ENCODE measurements at places on chromosomes 3 and 15.
A peak's percentile ranks its signal among the peaks of the same experiment; 100 is the strongest.

DNA sequence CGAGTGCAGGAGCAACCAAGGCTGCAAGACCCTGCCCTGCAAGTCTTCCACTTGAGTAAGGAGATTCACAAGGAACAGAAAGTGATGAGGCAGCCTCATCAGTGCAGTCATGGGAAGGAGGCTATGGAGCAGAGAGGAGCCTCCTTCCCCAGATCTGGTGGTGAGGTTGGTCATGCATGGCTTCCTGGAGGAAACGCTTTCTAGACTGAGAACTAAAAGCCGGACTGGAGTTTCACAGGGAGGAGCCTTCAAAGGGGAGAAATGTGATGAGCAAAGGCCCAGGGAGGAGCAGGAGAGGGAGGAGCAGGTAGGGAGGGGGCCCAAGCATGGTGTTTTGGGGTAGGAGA lies 139.9 kb downstream of the SRGAP3 start:
- no peak for DNase-seq

DNA sequence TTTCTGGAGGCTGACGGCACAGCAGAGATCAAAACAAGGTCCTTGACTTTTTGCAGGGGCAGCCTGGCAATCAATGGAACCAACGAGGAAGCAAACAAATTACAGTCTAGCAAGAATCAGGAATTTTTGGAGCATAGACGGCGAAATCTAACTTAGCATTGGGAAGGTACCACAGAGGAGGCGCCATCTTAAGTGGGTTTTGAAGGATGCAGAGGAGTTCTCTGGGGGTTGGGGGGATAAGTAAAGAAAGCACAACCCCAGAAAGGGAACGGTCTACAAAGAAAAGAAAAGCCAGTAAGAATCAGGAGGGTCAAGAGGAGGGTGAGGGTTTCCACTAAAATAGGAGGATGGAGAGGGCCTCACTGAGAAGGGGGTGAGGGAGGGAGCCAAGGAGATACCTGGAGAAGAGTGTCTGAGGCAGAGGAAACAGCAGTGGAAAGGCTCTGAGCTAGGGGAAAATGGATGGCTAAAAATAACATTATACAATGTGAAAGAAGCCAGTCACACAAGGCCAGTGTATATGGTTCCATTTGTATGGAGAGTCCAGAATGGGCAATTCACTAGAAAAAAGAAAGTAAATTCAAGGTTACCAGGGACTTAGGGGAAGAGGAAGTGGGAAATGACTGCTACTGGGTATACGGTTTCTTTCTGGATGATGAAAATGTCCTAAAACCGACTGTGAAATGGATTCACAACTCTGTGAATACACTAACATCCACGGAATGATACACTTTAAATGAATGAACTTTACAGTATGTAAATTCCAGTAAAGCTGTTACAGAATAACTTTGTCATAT lies 25.2 kb upstream of the IQSEC1 start:
- DNase-seq: no peak

- DNase-seq: no peak
Measured at GRCh38 chr15:76529911-76530310, 193.3 kb downstream of the ISL2 start.

GRCh38 chr15:31867536-31868442 lies 162.5 kb upstream of the CHRNA7 start:
- peak; percentile 71 for DNase-seq

DNA sequence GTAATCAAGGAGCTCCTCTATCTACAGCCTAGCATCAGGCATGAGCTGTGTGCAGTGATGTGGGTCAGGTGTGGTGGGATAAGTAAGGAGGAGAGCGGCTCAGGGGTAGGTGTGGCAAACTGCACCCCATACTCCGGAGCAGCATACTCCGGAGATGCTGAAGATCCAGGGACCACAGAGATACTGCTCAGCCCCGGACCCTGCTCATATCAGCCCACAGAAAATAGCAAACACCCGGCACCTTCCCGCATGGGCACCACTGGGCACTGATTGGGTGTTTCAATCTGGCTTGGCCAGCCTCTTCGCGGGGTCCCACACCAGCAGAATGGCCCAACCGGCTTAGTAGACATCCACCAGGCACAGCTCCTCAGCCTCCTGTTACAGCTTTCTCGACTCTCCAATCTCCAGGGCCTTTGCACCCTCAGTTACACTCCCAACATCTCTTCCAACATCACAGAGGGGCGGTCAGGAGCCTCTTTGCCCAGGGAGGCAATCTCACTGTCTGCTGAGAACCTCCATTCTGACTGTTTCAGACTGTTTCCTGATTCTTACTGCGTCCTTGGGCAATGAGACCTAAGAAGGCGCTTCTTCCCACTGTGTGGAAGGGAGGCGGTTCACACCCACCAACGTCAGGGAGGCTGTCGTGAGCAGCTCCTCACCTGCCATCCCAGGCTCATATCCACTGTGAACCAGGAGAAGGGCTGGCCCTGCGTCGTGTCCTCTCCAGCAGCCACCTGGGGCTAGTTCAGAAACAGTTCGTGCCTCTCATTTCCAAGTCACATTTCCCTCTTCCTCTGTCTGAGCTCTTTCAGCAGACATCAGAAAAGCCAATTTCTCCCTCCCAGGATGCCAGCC lies 59.8 kb downstream of the CAPN7 start:
- DNase-seq: no peak

- DNase-seq: no peak
Measured at GRCh38 chr3:141108039-141108438, 56.9 kb downstream of the SPSB4 start.

DNA sequence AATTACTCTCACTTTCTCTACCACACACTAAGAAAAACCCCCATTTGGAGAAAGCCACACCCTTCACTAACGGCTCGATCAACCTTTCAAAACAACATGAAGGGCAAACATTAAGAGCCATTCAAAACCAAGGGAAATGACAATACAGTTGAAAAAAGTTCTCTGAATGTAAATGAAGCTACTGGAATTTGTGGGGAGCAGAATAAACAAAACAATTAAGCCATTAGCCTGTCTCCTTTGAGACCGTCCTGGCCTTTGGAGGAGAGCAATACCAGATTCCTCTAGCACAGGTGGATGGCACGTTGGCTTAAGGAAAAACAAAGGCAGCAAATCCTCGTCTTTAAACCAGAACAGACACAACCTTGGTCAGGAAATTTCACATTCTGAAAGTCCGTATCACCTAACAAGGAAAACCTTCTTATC lies 18.7 kb downstream of the MYO1E start:
- no peak for DNase-seq

DNA sequence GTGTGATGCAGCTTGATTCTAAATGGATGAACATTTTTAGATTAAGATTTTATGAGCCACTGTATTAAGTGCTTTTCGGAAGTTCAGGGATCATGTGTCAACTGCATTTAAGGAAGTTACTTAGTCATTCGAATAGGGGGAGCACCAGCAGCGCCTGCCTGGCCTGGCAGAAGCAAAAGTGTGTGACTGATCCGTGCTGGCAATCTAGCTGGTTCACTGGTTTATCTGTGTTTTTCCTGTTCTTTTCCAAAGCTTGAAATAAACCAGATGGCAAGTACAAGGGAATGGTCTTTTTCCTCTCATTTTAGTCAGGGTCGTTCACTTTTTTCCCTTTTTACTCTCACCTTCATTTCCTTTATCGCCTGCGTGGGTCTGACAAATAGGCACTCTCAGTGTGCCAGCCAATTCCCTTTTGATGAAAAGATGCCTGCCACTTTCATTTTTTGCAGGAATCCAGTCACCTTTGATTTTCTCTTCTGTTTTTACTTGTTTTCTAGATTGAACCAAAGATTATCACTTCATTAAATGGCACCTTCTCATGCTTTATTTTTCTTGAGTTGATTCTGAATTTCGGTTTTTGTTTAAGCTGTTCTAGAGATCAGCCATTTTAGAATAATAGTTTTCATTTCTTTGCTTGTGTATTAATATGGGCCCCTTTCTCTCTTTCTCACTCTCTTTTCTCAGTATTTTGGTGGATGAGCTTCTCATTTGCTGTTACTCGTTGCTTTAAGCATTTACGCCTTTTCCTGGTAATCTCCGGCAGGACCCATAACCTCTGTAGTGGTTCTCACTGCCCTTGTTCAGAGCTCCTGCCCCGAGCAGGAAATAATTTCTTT lies 2.8 kb downstream of the ABHD2 start:
- DNase-seq: peak; percentile 68

DNA sequence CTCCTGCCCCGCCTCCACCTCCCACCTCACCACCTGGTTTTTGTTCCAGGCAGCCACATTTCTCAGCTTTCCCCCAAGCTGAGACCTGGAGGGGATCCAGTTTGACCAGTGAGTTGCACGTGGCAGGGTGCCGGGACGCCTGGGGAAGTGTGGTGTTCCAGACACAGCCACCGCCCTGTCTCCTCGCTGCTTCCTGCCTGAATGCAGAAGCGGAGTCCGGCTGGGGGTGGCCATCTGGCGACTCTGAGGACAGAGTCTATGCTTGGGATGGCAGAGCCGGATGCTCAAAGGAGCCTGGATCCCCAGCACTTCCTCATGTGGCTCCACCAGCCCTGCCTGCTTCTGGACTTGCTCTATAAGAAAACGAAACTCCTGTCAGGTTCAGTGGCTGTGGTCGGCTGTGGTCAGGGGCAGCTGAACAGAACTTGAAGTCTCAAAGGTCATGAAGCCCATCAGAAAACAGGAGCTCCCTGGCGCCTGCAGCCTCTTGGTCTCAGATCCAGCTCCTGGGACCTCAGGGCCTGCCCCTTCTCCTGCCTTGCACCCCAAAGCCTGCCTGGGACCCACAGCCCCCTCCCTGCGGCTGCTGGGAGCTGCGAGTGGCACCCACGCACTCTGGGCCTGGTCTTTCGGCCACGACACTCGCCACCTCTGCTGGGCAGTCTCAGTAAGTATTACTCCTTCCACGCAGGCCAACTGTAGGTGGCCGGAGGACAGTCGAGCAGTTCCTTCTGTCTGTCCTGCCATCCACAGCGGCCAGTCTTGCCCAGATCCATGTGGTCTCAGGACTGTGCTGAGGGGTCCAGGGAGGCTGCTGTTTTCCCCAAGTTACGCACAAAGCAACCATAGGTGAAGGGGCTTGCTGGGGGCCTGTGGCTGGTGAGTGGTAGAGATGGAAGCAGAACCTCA lies 112.8 kb upstream of the MEF2A start:
- no peak for DNase-seq

GRCh38 chr3:194686816-194687637 lies 1.3 kb downstream of the FAM43A start:
- peak; percentile 49 for DNase-seq

DNA sequence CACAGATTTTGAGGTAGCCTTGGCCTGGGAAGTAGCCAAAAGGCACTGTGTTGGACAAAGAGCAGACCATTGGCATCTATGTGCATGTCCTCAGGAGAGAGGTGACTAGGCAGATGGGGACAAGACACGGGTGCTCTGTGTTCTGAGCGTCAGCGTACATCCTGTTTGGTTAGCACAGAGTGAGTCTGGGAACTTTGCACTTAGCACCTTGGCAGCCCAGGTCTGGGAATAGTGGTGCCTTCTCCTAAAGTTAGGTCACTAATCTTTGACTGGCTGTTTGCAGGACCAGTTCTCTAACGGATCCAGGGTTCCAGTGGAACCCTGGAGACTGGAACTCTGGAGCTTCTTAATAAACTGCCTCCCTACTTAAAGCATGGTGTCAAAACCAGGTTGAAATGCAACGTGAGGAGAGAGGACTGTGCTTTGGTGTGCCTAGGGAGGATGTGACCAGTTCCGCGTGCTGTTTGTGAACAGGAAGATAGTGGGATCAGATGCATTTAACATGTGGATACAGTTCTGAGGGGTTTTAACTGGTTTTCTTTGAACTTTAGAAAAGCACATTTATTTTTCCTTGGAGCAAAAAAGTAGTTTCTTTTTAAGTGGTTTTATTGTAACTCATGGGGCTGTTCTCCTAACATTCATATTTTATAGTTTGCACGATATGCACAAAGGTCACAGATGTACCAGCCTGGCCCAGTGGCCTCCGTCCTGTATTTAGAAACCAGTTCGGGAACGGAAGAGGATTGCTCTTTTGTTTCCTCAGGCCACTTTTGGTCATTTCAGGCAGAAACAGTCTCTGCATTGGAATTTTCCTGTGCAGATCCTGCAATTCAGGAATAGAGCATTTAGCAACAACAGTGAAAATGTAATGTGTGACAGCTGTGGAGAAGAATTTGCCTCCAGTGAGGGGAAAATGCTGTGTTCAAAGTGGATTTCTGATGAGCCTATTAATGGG lies 48.8 kb downstream of the ABHD2 start:
- no peak for DNase-seq

DNA sequence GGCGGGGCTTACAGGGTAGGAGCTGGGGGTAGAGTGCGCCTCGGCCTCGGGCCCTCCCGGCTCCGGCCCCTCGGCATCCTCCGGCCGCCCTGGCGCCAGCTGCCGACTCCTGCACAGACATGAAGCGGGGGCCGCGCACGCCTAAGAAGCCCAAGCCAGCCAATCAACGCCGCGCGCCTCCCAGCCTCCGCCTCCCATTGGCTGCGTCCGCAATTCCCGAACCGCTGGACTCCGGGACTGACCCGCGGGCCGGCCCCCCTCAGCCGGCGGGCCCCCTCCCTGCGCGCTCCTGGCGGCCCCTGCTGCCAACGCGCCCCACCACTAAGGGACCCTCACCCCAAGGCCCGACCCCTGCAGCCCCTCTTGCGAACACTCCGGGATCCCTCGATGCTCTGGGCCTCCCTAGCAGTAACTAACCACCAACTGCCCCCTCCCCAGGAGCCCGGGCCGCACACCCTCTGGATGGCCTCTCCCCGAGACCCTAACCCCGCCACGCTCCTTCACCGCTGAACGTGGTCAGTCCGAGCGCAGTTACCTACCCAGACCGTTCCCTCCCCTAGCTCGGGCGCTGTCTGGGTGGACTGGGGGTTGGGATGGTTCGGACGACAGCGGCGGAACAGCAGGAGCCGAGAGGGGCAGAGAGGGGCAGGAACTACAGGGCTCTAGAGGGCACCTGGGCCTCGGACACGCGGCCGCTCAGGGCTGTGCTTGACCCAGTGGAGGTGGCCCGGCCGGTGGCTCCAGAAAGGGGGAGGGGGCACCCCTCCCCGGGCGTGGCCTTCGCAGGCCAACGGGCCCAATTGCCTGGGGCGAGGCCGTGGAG lies 5.0 kb downstream of the GATA2 start:
- DNase-seq: peak; percentile 52

- no peak for DNase-seq
Measured at GRCh38 chr3:46407970-46408369, 911 bp downstream of the CCRL2 start.

DNA sequence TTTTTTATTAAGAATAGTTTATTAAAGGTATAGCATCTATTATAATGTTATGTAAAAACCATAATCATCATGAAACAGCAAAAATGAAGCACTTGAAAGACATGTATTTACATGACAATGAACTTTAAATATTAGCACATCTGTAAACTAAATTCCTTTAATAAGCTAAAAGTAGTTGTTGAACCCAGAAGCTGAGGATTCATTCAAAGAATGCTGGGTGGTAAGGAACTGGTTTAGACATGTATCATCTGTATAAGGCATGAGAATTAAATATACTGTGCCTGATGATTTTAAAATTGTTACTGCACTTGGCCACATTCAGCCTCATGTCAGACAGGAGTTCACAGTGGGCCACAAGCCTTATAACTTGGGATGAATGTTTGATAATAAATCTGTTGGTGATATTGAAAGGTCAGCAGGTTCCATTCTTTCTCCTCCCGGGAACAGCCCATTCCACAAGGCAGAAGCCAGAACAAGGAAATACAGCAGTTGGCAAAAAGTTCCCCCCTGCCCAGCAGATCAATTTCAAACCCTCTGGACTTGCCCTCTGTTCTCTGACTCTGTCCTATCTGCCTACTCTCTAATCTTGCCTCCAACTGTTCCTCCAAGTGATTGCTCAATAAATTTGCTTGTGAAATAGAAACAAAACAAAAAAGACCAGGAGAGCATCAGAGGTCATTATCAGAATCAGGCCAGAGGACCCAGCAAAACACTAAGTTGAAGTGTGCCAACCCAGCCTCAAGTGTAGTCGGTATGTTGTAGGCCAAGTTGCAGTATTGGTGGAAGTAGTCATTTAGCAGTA lies 49.8 kb upstream of the TEX264 start:
- DNase-seq: no peak

- DNase-seq: no peak
Measured at GRCh38 chr3:152836269-152836668, 1.3 kb downstream of the P2RY1 start.

Measured in activated CD4-positive, alpha-beta memory T cell treated with anti-CD3 and anti-CD28 coated beads for 36 hours (primary cell).